NCI-H1417 treated with DMSO at 0.1 percent for 48 hours (cell line): ENCODE measurements at places on chromosomes 4 and X.

GRCh38 chrX:9482837-9483236 is 18.0 kb downstream of the TBL1X start:
- no peak for DNase-seq

DNA sequence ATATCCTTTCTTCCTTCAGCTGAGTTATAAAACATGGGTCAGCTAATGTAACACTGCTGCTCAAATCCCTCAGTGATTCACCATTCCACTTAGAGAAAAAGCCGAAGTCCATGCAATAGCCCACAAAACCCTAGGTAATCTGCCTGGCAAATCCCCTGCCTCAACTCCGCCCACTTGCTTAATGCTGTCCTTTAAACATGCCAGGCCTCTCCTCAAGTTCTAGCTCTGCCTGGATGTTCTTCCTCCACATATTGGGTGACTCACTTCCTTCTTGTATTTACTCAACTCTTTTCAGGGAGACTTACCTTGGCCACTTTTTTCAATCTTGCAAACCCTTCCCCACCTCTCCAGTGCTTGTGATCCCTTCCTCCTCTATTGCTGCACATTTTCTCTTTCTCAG is 89.8 kb downstream of the EMCN start:
- no peak for DNase-seq

DNA sequence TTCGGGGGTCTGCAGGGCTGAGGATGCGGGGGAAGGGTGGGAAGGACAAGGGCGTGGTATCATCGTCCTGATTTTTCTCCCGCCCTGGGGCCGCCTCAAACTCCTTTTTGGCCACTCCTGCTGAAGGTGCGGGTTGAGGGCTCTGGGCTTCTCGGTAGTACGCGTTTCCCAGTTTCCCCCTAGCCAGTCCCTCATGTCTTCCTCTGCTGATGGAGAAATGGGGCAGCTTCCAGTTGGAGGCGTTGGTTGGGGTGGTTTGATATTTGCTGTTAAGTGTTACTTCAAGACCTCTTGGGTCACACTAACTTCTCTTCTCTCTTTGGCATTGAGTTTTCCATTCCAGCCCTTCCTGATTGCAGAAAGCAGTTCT is 482 bp downstream of the GSTCD start:
- DNase-seq: no peak

DNA sequence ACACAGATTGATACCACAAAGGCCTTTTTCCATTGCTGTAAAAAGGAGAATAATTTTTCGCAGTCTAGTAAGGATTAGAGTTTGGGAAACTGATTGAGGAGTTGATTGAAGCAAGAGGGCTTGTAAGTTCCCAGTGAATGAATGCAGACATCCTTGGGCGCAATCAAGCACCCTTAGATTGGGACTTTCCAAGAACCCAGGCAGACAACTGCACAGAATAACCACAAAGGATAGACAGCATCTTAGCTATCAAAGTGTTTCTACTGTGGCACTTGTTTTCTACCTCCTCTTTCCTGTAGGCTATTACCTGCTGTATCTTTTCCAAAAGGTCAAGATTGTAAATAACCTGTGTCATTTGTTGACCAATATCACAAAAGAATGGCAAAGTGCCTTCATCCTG is 2.6 kb downstream of the COX18 start:
- DNase-seq: no peak

DNA sequence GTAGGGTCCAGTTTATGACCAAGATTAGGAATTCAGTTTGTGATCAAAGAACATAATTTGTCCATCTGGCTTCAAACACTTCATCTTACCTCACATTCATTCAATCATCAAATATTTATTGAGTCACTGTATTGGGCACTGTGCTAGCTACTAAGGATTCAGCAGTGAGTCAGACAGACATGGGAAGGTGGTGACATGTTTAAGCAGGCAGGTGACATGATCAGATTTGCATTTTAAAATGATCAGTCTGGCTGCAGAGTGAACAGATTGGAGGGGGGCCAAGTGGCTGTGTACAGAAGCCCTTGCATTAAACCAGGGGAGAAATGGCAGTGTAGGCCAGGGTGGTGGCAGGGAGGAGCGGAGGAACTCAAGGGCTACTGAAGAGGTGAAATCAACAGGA is 25.1 kb upstream of the APLN start:
- DNase-seq: no peak

- peak; percentile 6 for DNase-seq
These were observed 13.7 kb upstream of the PIGA start for GRCh38 chrX:15349046-15349445.

- no peak for DNase-seq
These were observed 23.8 kb downstream of the F9 start for GRCh38 chrX:139554376-139554775.

GRCh38 chrX:10965174-10965798 is 145.8 kb upstream of the HCCS start:
- no peak for DNase-seq
